ENCODE measurements at places on chromosomes 1 and 21.

GRCh38 chr1:217275655-217276398 is 355.1 kb downstream of the GPATCH2 start:
- H3K27ac ChIP-seq: no peak overlapping the region
- no peaks in the 10 kb centered on the region for H3K36me3 ChIP-seq

GRCh38 chr1:175679981-175680652 is 63.3 kb downstream of the TNR start:
- H3K27ac ChIP-seq: no peak overlapping the region
- no peak overlapping the region for H3K4me3 ChIP-seq
- H3K36me3 ChIP-seq: no peaks in the 10 kb centered on the region
- no peak for DNase-seq

DNA sequence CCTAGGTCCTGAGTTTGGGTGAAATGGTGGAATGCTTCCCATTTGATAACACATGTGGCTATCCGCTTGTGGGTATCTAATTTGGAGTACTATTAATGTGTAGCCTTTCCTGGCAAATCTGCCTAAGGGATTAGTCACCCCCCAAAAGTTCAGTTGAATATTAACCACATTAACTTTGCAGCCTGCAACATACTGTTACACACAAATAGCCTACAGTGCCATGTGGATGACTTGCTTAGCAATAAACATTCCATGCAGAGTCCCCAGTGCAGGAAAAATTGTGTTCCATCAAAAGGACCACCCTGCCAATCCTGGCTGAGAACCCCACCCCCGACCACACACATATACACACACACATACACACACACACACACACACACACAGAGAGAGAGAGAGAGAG is 303.3 kb upstream of the ESRRG start:
- no peak overlapping the region for H3K27ac ChIP-seq
- no peak for DNase-seq
- H3K36me3 ChIP-seq: no peaks in the 10 kb centered on the region
- no peak overlapping the region for H3K4me3 ChIP-seq

GRCh38 chr1:199821029-199821779 is 206.3 kb upstream of the NR5A2 start:
- no peak overlapping the region for H3K4me3 ChIP-seq
- H3K27me3 ChIP-seq: no peaks in the 10 kb centered on the region
- DNase-seq: peak; percentile 58
- H3K27ac ChIP-seq: no peak overlapping the region

- no peaks in the 10 kb centered on the region for H3K4me1 ChIP-seq
- H3K27me3 ChIP-seq: no peaks in the 10 kb centered on the region
- no peak overlapping the region for H3K4me3 ChIP-seq
- H3K27ac ChIP-seq: no peak overlapping the region
- no peak for DNase-seq
Observed at GRCh38 chr1:107544285-107544684, 403.4 kb downstream of the NTNG1 start.

GRCh38 chr1:114719424-114719787 is 2.8 kb upstream of the NRAS start:
- DNase-seq: no peak
- no peaks in the 10 kb centered on the region for H3K27me3 ChIP-seq
- peaks cover 69% of the 10 kb centered on the region for H3K36me3 ChIP-seq
- no peak overlapping the region for H3K27ac ChIP-seq
- peaks cover 11% of the 10 kb centered on the region for H3K4me1 ChIP-seq

DNA sequence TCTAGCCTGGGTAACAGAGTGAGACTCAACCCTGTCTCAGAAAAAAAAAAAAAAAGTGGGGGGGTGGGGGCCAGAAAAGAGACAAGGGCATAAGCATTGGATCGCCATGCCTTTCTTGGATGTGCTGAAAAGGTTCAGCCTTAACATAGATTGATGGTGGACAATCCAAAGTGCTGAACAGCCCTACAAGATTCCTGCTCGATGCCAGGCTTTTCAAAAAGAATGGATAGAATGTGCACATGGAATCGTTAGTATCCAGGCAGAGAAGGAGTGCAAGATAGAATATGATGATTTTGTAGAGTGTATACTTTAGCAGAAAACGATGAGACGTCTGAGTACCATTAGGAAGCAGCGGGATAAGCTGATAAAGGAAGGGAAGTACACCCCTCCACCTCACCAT is 10.9 kb upstream of the COA7 start:
- H3K4me1 ChIP-seq: peaks cover 6% of the 10 kb centered on the region
- no peaks in the 10 kb centered on the region for H3K36me3 ChIP-seq
- H3K27ac ChIP-seq: no peak overlapping the region

DNA sequence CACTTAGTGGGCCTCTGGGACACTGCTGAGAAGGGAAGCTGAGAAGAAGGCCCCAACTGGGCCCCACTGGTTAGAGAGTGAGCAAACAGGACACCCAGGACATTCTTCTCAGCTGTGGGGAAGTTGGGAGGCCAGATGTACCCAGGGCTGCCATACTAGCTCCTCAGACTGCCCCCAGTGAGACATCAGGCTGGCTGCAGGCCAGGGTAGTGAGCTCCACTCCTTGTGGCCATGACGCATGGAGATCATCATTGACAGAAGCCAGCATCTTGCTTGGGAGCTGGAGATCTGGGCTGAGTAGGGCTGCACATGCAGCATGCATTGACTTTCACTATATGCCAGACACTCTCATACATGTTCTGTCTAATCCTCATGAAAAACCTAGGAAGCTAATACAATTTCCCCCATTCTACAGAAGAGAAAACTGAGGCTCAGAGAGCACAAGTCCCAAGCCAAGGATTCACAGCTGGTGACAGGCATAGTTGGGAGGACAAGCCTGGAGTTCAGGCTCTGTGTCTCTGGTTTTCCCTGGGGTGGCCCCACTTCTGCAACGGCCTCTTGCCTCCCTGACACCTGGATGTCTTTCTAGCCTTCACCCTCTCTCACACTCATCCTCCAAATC is 24.1 kb upstream of the MYCL start:
- no peak overlapping the region for H3K4me3 ChIP-seq
- H3K27me3 ChIP-seq: no peaks in the 10 kb centered on the region
- H3K36me3 ChIP-seq: no peaks in the 10 kb centered on the region
- H3K4me1 ChIP-seq: peaks cover 25% of the 10 kb centered on the region
- peak overlapping the region; percentile 47 for H3K27ac ChIP-seq

DNA sequence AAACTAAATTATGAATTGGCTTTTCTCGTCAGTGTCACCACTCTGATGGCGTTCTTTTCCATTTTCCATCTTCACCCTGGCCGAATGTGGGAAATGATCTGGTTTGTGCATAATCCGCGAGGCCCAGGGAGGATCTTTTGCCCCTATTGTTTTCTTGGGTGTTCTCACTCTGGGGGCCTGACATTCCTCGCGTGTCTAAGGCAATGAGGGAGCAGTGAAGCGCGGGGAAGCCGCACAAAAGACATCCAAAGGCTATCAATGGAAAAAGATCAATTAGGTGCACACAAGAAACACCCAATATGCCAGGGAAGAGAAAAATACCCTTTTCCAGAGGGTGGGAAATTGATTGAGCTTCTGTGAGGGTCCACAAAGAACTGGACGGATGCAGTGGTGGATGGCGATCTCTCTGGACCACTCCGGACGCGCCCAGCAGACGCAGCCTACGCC is 941 bp upstream of the C1orf21 start:
- peaks cover 11% of the 10 kb centered on the region for H3K4me1 ChIP-seq
- no peaks in the 10 kb centered on the region for H3K36me3 ChIP-seq
- H3K27me3 ChIP-seq: no peaks in the 10 kb centered on the region
- H3K27ac ChIP-seq: peak overlapping the region; percentile 81
- peak overlapping the region; percentile 64 for H3K4me3 ChIP-seq
- no peak for DNase-seq

DNA sequence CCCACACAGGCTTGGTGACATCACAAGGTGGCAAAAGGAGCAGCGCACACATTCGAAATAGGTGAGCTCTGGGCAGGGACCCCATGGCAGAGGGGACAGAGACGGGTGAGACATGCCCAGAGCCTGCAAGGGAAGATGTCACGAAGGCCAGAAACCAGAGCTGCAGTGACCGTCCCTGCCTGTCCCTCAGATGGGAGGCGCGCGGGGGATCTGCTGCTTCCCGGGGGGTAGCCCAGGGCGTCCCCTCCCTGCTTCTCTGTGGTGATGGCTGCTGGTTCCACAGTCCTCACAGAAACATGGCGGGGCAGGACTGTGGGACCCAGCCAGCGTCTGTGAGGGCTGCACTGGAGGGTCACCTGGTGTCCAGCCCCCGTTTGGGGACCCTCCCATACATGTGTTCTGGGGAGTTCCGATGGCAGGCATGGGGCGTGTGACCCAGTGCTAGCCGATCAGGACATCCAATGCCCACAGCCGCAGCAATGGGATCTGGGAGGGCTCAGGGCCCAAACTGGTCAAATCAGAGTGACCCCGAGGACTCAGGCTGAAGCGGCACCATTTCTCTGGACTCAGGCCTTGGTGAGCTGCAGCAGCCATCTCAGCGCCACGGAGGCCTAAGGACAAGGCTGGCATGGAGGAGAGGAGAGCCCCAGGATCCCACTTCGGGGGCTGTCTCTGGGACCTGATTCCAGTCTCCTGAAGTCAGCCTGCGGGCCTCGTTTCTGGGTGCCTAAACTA is 20.7 kb upstream of the SPSB1 start:
- no peak overlapping the region for H3K27ac ChIP-seq
- peaks cover 14% of the 10 kb centered on the region for H3K36me3 ChIP-seq
- no peak overlapping the region for H3K4me3 ChIP-seq
- H3K4me1 ChIP-seq: peaks cover 12% of the 10 kb centered on the region
- no peak for DNase-seq

- DNase-seq: peak; percentile 80
- H3K27ac ChIP-seq: no peak overlapping the region
- H3K27me3 ChIP-seq: no peaks in the 10 kb centered on the region
- peaks cover 7% of the 10 kb centered on the region for H3K4me1 ChIP-seq
Observed at GRCh38 chr1:206544562-206545257, 37.4 kb downstream of the RASSF5 start.

DNA sequence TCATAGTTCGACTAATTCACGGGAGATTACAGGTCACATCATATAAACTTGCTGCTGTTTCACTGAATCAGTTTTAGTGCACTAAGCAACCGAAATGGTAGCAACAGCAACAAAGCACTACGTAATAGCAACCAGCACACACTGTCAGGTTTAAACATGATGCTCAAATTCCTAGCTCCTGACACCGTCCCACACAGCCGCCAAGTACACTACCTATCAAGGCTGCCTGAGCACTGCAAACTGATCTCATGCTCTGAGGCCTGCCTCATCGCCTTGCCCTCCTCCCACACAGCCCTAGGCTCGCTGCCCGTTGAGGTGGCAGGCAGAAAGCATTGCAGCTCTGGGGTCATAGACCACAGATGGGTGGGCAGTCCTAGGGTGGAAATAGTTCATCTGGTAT is 12.4 kb downstream of the LAMC2 start:
- no peaks in the 10 kb centered on the region for H3K36me3 ChIP-seq
- H3K4me3 ChIP-seq: no peak overlapping the region
- no peaks in the 10 kb centered on the region for H3K4me1 ChIP-seq
- H3K27ac ChIP-seq: no peak overlapping the region
